ENCODE measurements at places on chromosomes 4 and X. TPM values are rescaled to one million over a fixed set of nuclear protein-coding genes. Genes with fewer than 3 reads are reported as not detected.

GRCh38 chrX:129678614-129679195 is 23.9 kb upstream of the APLN start:
- peak; percentile 36 for DNase-seq

DNA sequence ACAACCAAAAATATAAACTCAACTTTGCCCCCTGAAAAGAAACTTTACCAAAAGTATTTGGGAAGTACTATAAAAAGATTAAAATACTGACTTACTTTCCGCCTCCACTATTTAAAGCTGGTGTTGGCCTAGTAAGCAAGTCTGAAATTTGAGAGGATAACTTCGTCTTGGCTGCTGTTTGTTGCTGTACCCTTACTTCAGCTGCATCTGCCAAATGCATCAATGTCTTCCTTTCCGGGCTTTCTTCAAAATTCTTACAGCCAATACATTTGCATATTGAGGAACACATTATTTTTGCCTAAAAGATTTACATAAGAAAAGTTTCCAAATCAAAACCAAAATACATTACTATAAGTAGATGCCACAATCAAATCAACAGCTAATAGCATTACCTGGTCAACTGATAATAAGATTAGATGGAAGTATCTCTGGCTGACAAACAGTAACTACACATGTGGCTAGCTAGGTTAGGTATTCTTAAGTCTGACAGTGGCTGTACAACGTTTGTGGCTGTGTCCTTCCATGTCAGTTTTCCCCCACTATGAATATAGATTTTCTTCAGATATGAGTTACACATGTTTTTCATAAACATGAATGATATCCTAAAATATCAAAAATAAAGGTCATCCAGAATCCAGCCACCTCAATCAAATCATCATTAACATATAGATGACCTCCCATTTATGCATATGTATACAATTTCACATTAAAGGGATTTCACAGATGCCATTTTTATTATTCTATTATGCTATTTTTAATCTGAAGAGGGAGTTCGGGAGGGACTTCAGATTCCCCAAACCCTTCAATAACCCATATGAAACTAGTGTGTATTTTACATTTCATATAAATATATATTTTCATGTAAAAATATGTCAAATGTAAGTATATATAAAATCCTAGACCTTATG is 30.6 kb downstream of the THAP9 start:
- DNase-seq, result no peak

DNA sequence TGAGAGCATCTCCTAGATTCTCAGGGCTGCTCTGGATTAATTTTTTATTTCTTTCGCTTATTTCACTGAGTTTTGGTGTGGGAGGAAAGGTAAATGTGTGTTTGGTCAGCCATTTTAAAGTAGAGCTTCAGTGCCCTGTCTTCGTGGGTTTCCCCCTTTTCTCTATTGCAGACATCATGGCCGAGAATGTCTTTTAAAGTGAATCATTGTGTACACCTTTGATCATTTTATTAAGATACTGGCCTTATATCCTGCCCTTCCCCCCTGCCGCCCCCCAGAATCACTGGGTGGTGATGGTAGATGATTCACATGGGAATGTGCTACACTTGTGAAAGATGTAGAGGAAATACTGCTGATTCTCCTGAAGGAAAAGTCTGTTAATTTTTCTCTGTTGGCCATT is 23.8 kb downstream of the CDKL5 start:
- DNase-seq, result no peak

DNA sequence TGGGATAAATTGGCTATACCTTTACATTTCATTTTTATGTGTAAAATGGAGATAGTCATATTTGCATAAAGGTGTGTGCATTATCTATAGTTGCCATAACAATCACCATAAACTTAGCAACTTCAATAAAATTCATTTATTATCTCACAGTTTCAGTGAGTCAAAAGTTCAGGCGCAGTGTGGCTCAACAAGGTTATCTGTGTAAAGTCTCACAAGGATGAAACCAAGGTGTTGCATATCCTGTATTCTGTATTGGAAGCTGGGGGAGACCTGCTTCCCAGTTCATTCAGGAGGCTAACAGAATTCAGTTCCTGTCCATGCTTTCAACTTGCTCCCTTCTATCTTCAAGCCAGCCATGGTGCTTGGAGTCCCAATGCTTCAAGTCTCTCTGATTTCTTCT is 169.5 kb downstream of the KCTD8 start:
- no peak for DNase-seq

TXK gene
- total RNA-seq, result 65.8 TPM

SYTL4 gene
- total RNA-seq, result not detected

MTHFD2L gene
- 7.0 TPM for total RNA-seq

PAGE1 gene
- total RNA-seq, result not detected

DUSP21 gene
- total RNA-seq, result not detected

CTAG1B gene
- total RNA-seq, result not detected

All from activated naive CD8-positive, alpha-beta T cell treated with anti-CD3 and anti-CD28 coated beads, Interleukin-2, amount 10 ng/mL, durations not matched to agents 7 days and 5 days (primary cell).